Heart right ventricle (tissue), 16 donors: ENCODE measurements at places on chromosomes 11 and 22. TPM values are rescaled to one million over a fixed set of nuclear protein-coding genes. Genes with fewer than 3 reads are reported as not detected.
A peak's percentile ranks its signal among the peaks of the same experiment; 100 is the strongest.

DNA sequence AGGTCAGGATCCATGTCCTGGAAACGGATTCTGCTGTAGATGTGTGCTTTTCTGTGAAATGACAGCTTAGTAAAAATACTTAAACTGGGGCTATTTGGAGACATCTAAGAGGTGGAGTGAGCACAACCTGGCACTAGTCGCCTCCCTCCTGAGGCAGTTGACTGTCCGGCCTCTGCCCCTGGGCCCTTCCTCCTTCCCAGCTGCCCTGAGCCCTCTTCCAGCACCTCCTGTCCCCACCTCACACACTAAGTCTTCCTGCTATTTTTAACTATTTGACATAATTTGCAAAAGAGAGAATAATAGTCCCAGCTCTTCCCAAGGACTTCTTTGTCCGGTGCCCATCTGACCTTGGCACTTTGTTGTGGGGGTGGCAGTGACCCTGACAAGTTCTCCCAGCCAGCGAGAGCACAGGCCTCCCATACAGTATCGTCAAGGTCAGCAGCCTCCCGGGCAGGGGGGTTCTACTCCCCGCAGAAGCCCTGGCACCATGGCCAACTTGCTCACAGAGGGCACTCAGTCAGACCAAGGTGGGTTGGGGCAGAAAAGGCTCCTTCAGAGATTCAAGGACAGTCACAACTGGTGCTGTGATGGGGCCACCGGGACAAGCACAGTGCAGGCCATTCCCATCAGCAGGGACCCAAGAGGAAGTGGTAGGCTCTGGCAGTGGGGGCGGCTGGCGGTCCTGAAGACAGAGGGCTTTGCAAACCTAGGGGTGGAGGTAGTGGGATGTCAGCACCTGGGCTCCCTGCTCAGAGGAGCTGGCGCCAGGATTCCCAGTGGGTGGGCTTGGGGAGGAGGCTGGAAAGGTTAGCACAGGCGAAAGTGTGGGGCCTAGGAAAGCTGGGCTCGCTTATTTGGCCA, 5.5 kb upstream of the NEAT1 start:
- peak overlapping the region; percentile 99 for H3K27ac ChIP-seq
- H3K4me1 ChIP-seq, result peaks cover 83% of the 10 kb centered on the region
- no peaks in the 10 kb centered on the region for H3K36me3 ChIP-seq
- no peaks in the 10 kb centered on the region for H3K27me3 ChIP-seq
- DNase-seq, result peak; percentile 58

GRCh38 chr22:33812360-33812977, 107.8 kb downstream of the LARGE1 start:
- H3K27me3 ChIP-seq, result no peaks in the 10 kb centered on the region
- H3K36me3 ChIP-seq, result no peaks in the 10 kb centered on the region
- H3K4me1 ChIP-seq, result peaks cover 17% of the 10 kb centered on the region
- H3K4me3 ChIP-seq, result no peak overlapping the region

C11orf87 gene
- total RNA-seq, result 0.09 TPM

GRCh38 chr11:76700177-76701100, 29.9 kb upstream of the LRRC32 start:
- H3K27me3 ChIP-seq, result no peaks in the 10 kb centered on the region
- no peaks in the 10 kb centered on the region for H3K4me1 ChIP-seq
- H3K27ac ChIP-seq, result no peak overlapping the region
- no peak for DNase-seq
- H3K36me3 ChIP-seq, result no peaks in the 10 kb centered on the region

- H3K27me3 ChIP-seq, result no peaks in the 10 kb centered on the region
- peaks cover 34% of the 10 kb centered on the region for H3K4me1 ChIP-seq
- no peaks in the 10 kb centered on the region for H3K36me3 ChIP-seq
- H3K4me3 ChIP-seq, result no peak overlapping the region
Observed at GRCh38 chr11:76185931-76186401, 20.3 kb downstream of the WNT11 start.

KCNJ1 gene
- total RNA-seq, result not detected

DNA sequence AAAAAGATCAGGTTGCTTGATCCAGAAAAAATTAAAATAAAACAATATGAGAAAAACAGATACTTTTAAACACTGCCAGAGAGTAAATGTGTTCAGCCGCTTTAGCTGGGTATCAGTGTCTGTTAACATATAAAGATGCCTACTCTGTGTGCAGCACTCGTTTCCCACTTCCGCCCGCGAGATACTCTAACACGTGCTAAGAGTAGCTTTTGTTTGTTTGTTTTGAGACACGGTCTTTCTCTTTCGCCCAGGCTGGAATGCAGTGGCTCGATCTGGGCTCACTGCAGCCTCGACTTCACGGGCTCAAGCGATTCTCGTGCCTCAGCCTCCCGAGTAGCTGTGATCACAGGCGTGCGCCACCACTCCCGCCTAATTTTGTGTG, 531 bp upstream of the MEN1 start:
- H3K27me3 ChIP-seq, result no peaks in the 10 kb centered on the region
- peak overlapping the region; percentile 72 for H3K4me3 ChIP-seq
- H3K36me3 ChIP-seq, result peaks cover 23% of the 10 kb centered on the region

DNA sequence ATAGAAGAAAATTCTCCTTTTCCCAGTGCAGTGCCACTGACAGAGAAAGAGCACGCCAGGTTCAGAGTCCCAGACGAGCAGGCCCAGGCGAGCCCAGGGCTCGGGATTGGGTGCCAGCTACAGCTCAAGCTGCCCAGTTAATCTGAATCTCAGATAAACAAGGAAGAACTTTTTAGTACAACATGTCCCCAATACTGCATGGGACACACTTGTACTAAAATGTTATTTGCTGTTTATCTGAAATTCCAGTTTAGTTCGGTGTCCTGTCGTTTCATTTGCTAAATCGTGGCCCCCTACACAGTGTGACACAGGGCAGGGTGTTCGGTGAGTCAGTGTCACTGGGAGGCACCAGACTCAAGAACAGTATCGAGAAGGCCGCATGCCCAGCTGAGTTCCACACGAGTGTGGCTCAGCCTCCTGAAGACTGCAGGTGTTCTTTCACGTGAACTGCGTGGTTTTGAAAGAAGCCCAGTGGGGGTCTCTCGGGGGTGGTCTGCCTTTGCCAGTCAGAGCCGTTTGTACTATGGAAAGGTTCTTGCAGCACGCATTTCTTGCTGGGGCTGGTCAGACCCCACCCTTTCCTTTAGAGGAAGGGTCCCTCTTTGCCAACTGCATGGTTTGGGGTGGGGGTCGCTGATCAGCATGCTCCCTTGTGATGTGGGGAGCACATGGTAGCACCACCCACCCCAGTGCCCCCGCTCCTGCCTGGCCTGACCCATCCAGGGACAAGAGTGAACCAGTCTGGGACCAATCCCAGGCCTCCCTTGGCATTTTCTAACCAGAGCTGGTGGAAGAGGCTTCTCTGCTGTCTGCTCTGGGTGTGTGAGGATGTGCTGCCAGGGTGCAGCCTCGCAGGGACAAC, 115.6 kb upstream of the B3GAT1 start:
- no peaks in the 10 kb centered on the region for H3K36me3 ChIP-seq
- no peak overlapping the region for H3K4me3 ChIP-seq
- no peaks in the 10 kb centered on the region for H3K27me3 ChIP-seq

- H3K27me3 ChIP-seq, result peaks cover 7% of the 10 kb centered on the region
- H3K36me3 ChIP-seq, result no peaks in the 10 kb centered on the region
- no peak overlapping the region for H3K4me3 ChIP-seq
- no peaks in the 10 kb centered on the region for H3K4me1 ChIP-seq
Observed at GRCh38 chr11:91871048-91871447, 353.6 kb upstream of the FAT3 start.

GRCh38 chr11:69017951-69018350, 4.9 kb upstream of the MRGPRF start:
- H3K4me3 ChIP-seq, result no peak overlapping the region
- H3K36me3 ChIP-seq, result no peaks in the 10 kb centered on the region
- H3K27me3 ChIP-seq, result peaks cover 23% of the 10 kb centered on the region
- no peak overlapping the region for H3K27ac ChIP-seq
- no peak for DNase-seq
